ENCODE measurements at places on chromosomes 6 and 20. TPM values are rescaled to one million over a fixed set of nuclear protein-coding genes. Genes with fewer than 3 reads are reported as not detected.

The BAK1 gene
- 12.4 TPM for total RNA-seq

The PSORS1C1 gene
- 3.0 TPM for total RNA-seq

The ALDH5A1 gene
- 5.1 TPM for total RNA-seq

The LY6G6F gene
- total RNA-seq: not detected

The SPINT3 gene
- total RNA-seq: not detected

The CNBD2 gene
- 2.5 TPM for total RNA-seq

The LTB gene
- total RNA-seq: 1.4 TPM

Data from aorta (tissue), 5 donors.